CMK (cell line): ENCODE measurements at places on chromosomes 1 and 21.

GRCh38 chr1:247357781-247358211, 26.1 kb upstream of the ZNF496 start:
- DNase-seq, result no peak

- no peak for DNase-seq
These were observed 61.4 kb downstream of the TMEM200B start for GRCh38 chr1:29062157-29062942.

DNA sequence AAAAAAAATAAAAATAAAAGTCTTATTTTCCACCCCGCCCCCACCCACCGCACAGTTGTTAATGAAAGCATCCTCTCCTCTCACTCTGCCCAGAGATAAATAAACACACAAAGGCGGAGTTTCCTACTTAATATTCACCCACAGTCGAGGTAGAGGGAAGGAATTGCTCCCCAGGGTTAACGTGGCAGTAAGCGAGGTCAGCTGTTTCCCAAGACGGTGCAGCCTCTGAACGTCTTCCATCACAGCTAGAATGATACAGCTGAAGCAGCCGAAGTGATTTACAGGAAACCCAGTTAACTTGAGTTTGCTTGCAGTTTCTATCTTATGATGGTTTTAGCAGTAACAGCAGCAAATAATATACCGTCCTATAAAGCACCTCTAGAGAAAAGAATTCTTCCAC, 283.9 kb downstream of the PBX1 start:
- DNase-seq, result no peak

DNA sequence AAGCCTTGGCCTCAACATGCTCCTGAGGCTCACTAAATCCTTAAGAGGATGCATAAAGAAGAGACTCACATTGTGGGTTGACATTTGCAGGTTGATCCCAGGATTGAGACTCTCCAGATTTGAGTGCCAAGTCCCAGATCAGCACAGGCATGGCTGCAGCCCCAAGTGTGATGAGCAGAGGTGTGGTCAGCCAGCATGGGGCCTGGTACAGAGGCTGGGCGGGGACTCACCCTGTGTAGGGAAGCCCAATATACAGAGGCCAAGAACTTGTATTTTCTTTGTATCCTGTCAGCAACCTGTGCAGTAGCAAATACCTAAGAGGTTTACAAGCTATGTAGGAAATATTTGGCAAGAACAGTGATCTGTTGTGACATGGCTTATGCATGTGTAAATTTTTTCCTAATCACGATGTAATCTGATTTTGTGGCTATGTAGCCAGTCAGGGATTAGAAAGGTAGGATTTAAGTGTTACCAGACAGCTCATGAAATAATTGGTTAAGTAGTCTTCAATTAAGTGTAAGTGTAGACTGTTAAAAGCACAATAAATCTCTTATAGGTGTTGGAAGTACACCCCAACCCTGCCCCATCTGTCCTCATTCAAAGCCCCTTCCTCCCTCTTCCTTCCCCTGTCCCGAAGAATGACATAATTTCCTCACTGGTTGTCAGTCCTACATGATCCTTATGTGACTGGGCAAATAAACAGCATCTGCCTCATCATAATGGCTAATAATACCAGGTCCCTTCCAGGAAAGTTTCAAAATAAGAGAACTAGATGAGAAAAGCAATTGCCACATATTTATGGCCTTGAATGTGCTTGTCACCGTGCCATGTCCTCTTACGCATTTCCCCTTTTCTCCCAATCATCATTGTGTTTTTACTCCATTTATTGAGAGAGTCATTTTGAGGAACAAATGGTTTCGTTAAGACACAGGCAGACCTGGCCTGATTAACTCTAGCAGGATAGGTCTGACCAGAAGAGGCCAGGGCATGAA, 120.9 kb downstream of the HLX start:
- DNase-seq, result no peak

DNA sequence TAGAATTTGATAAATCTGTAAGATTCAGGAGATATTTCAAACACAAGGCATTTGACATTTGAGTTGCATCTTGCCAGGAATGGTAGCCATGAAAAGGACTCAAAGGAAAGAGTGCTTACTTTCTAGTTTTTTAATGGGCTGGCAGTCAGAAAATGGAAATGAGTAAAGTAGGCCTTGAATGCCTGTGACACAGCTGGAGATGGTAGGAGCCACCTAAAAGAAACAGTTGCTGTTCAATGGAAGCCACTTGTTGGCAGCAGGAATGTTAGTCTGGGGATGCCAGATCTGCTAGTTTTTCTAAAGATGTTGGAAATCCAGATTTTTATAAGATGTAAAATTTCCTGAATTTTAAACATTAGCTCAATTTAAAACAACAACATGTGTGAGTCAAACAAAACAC, 43.6 kb downstream of the CACHD1 start:
- no peak for DNase-seq

DNA sequence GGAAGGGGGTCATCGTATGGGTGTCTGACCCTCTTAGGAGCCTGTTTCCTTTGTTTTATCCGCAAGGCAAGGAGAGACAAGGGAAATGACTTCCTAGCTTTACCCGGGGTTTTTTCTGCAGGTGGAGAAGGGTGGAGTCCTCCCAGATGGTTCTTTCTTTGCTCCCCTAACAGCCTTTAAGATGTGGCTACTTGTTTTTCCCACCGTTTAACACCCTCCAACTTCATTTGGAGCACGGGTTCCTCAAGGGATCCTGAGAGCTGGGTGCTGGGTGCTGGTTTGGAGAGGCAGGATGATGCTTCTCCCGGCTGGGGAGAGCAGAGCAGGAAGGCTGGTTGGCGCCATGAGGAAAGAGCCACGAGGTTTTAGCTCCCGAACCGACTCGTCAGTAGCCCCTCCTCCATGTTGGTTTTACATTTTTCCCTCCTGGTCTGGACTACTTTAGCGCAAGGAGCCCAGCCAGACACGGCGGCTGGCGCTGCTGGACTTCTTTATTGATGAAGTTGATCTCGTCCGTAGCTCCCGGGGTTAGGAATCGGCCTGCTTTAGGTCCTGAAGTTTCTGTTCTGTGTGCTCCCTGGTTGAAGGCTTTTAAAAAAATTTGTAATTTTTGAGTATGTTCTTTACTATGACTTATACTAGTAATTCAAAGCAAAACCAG, 1.4 kb downstream of the UCK2 start:
- peak; percentile 63 for DNase-seq

DNA sequence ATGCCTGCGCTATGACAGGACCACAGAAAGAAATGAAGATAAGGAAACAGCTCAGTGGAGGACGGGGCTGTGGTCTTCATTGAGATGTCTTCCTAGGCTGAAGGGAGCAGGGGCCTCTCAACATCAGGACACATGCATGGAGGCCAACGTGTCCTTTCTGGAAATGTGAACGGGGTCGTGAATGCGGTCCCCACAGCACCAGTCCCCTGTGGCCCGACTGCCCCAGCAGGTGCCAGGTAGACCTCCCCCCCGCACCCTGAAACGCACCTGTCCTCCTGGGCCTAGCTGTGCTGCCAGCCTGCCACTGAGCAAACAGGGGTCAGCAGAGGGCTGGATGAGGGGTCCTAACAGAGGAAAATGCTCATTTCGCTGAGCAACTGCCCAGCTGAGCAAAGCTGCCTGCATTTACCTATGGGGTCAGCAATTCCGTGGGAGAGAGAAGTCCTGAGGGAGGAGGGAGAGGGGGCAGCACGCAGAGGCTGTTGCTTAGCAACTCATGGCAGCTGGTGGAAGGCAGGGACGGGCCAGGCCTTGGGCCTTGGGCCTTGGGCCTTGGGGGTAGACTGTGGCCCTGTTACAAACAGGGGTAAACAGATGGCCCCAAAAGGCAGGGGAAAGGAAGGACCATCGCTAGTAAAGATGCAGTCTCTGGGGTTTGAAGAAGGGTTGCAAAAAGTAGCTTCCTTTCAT, 77.4 kb downstream of the NPHP4 start:
- no peak for DNase-seq

DNA sequence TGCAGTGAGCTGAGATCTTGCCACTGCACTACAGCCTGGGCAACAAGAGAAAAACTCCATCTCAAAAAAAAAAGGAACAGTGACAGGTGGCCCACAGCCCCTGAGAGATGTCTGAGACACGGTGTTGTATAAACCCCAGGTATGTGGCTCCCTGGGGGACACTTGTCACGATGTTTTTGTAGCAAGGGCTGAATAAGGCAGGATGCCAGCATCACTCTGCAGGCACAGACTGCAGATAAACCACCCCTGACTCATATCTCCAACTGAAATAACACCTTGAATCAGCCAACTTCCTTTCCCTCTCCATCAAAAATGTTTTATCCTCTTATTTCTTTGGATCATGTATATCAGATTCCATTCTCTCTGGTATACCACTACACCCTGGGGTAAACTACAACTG, 52.5 kb downstream of the NMNAT2 start:
- no peak for DNase-seq

- DNase-seq, result no peak
These were observed 230.1 kb downstream of the ADGRL2 start for GRCh38 chr1:82030830-82031229.

GRCh38 chr21:37770461-37770860, 145.8 kb downstream of the KCNJ6 start:
- no peak for DNase-seq

DNA sequence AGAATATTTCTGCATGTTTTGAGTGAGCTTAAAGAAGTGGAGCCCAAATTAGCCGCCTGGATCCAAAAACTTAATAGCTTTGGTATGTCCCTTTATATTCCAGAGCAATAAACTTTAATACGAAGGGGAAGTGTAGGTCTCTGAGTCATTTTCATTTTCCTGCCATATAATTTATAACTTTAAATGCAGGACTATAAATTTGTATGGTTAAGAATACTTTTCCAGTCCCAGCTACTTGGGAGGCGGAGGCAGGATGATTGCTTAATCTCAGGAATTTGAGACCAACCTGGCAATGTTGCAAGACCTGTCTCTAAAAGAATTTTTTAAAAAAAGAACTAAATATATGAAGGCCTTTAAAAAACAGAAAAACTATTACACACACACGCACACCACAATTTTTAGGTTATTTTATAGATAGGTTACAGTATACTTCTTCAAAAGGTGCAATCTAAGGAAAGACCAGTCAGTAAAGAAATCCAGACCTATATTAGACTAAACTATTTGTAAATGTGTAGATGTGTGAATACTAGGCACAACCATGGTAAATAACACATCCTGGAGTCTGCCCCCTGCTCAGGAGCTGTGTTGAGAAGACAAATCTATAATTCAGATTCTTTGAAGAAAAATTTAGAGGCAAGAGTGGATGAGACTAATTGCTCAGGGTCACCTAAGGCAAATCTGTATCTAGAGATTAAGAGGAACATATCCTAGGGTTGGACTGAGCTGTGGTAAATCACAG, 80.3 kb downstream of the TTC3 start:
- no peak for DNase-seq

DNA sequence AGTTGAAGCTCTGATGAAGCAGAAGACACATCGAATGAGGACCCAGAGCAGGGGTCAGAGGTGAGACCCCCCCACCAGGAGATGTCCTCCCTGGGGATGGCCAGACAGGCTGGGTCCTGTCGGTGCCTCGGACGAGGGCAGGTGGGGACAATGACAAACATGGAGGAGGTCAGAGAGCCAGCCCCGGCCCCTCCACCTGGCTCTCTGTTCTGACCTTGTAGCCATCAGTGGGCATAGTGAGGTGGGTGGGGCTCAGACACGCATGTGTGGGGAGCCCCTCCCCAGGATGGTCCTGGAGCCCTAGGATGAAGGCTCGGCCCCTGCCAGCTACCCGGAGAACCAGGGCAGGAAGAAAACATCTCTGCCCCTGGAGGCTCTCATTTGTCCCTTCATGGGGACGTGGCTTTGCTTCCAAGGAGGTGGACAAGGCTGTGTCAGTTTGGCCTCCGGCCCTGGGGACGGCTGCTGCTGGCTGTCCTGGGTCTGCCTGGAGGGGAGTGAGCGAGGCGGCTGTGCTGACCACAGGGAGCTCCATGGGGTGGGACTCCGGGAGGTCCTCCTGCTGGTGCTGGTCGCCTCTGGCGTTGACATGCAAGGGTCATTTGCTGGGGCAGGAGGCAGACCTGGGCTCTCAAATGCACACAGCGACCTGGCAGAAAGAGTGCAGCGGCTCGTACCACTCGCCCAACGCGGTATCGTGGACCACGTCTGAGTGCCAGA, 2.6 kb downstream of the KRTAP10-6 start:
- no peak for DNase-seq

DNA sequence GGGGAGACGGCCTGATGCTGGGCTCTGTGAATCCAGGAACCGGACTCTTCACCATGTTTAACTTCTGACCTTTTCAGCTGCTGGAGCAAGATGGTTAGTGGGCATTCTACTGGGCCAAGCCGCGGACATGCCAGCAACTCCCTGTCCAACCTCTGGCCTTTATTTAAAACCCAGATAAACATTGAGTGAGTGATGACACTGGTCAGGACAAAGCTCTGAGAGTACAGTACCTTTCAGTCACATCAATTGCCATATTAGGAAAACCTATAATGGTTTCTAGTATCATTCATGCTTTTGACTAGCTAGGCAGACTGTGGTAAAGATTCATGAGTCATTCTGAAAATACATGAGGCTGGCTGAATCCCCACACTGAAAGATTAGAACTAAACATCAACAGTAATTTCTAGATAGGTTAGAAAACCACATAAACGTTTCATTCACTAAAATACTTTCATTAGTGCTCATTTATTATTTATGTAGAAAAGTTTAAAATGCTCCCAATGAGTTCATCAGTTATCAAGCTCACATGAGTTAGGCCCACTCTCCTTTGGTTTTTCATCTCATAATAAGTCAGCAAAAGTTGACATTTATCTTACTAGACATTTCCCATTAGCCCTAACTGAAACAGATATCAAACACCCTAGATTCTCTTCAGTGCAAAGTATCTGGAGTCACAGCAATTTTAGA, 7.1 kb upstream of the ACTA1 start:
- no peak for DNase-seq

GRCh38 chr1:35769188-35769758, 505 bp downstream of the CLSPN start:
- peak; percentile 87 for DNase-seq

DNA sequence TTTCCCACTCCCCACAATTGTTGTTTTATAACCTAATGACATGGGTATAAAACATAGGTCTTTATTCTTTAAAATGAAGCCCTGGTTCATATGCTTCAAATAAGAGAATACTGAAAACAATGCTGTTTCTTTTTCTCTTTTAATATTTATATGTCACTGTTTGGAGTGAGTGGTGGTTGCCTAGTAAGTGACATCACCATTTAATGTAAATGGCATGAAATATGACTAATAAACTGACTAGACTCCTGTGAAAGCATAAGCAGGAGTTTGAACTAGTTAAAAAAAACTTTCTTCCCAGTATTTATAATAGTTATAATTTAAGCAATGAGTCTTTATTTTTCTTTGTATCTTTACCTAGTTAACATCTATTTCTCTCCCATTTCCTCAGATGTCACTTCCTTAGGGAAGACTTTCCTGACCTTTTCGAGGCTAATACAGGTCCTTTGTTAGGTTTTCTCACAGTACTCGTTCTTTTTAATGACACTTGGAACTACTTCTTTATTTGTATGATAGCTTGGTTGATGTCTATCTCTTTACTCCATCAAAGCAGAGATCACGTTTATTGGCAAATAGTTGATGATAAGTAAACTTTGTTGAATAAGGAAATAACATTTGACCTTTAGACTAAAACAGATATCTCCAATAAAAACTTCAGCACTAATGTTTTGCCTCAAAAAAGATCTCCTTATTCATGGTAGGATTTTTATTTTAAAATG, 105.4 kb upstream of the PDC start:
- no peak for DNase-seq

GRCh38 chr1:17966341-17966740, 141.3 kb upstream of the IGSF21 start:
- DNase-seq, result no peak

- no peak for DNase-seq
These were observed 4.2 kb downstream of the SPRR1B start for GRCh38 chr1:153035211-153035610.

- DNase-seq, result no peak
These were observed 102.7 kb upstream of the C1orf174 start for GRCh38 chr1:4002741-4003140.
